Heart left ventricle (tissue), 16 donors: ENCODE measurements at places on chromosomes 11 and 22. TPM values are rescaled to one million over a fixed set of nuclear protein-coding genes. Genes with fewer than 3 reads are reported as not detected.

NCAM1 gene
- 502 TPM for total RNA-seq

DNA sequence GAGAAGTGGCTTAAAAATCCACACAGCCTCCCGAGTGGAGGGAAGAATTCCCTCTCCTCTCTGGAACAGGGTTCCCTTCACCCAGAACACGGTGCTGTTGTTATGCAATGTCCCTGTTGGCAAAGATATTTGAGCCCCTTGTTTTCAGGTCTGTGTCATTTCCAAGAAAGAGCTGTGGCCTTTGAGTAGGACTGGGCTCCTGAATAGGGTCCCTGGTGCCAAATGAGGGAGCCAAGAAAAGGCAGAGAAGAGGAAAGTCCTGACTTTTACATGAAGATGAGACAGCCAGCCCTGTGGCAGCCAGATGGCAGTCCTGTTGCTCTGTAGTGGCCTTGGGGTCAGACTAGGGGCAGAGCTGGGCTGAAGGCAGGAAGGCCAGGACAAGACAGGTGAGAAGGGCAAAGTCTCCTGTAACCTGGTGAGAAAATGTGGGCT, 51.2 kb upstream of the ELF5 start:
- H3K4me3 ChIP-seq = no peak overlapping the region
- no peak overlapping the region for H3K27ac ChIP-seq
- no peak for DNase-seq
- H3K36me3 ChIP-seq = no peaks in the 10 kb centered on the region
- H3K27me3 ChIP-seq = no peaks in the 10 kb centered on the region

RGL4 gene
- 0.69 TPM for total RNA-seq

HPX gene
- total RNA-seq = 0.17 TPM
